NCI-H1048 (cell line): ENCODE measurements at places on chromosomes 2 and 18.
A peak's percentile ranks its signal among the peaks of the same experiment; 100 is the strongest.

DNA sequence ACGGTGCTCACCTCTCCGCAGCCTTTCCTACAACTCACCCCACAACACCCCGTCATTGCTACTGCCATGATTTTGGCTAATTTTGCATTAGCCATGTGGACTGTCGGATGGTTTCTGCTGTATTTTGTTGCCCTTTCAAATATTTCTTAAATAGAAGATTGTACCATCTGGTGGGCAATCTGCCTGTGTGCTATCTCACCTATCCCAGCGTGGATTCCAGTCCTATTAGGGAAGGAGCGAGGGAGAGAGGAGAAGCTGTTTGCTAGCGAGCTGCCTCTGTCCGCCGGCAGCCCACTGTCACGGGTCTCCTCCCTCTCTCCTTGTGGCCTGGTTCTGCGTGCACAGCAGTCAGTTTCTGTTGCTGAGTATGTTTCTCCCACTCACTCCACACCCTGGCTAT is 336.2 kb downstream of the TXNL1 start:
- no peak for DNase-seq

- peak; percentile 14 for DNase-seq
Measured at GRCh38 chr18:50009773-50010335, 185.1 kb downstream of the MYO5B start.

DNA sequence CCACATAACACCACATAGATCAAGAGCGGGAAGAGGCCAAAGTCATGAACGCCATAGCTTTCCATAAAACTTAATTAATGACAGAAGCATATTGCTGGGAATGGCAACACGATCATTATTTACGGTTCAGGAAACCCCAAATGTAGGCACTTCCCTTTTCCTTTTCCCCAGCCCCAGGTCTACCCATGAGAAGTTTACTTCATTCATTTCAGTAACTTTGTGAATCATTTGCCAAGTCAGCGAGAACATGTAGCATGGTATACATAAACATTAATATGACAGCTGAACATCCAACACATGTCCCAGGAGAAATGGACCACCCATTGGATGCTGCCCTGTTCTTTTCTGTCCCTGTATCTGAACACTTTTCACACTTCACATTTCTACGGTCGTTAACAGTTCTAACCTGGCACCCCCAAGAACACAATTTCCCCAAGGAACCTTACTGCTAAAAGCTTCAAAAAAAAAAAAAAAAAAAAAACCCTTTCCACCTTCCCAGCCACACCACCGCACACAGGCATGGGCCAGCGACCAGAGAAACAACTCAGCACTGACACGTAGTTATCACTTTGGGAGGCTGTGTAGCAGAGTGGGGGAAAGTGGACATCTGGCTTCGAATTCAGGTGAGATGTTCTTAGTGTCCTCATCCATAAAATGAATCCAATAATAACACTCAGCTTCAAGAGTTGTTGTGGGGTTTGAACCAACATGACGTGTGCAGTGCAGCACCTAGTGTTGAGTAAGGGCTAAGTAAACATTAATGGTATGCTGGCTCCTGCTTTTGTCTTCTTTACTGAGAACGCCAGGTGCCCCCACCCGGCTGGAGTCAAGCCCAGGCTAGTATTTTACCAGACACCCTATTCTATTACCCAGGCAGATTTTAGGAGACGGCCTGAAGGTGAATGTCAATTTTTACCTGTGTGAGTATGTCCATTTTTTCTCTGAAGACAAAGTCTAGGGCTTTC is 371.5 kb downstream of the LNPK start:
- no peak for DNase-seq

GRCh38 chr2:234146087-234146826 is 95.8 kb downstream of the SPP2 start:
- no peak for DNase-seq

DNA sequence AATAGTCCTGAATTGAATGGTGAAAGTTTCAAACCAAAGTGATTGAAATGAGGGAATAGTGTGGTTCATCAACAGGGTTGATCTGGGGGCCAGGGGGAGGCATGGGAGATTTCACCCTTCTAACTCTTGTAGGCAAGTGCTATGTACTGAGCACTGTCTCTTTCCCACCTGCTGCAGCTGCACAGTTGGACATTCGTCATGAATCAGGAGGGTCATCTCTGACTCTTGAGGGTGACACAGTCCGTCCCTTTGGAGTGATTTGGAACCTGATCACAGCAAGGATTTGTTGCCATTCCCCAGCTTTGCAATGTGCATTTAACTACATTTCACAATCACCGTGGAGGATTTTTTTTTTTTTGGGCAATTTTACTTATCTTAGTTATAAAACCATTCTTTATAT is 224.6 kb downstream of the PHLPP1 start:
- DNase-seq, result no peak
